ENCODE measurements at places on chromosomes 12 and 14.

DNA sequence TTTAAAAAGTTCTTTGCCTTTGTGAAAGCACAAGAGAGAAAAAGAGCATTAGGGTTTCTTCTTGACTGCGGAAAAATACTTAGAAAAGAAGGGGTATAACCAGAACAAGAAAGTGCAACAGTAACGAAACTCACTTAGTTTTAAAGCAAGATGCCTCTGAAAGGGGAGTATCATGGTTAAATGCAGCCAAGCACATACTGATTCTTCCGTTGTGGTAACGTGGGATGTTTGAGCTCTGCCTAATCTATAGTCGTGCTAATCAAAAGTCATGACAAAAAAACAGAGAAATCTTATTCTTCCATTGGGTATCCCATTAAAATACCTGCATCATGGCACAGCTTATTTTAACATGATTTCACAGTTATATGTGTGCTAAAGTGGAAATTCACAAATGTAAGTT lies 187.8 kb upstream of the LRFN5 start:
- no peak for DNase-seq

GRCh38 chr12:19234981-19235871 lies 105.7 kb downstream of the PLEKHA5 start:
- no peak for DNase-seq

- DNase-seq = no peak
These were observed 933.1 kb upstream of the FBXO33 start for GRCh38 chr14:40365305-40365704.

DNA sequence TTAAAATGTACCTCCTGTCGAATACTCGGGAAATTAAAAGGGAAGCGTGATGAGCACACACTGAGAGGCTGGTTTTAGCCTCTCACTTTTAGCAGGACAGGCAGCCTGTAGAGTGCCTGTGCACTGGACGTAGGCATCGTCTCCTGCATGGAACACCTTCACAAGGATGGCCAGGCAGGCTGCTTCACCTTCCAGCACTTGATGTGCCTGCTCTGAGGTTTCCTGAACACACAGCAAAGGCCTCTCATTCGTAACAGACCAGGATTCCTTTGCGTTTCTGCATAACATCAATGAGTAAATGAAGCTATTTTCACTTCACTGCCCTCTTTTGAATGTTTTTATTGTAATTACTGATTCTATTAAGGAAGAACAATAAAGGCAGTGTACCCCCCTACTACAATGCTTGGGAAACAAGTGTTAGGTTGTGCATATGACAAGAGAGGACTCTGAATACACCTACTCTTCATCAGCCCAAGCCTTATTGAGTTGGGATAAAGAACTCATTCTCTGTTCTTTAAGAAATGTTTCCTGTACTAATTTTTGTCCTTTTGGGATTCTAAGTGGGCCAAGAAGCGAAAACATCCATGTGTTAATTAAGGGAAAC lies 1077.6 kb upstream of the FOXG1 start:
- no peak for DNase-seq

- DNase-seq = no peak
These were observed 9.1 kb downstream of the B4GALNT3 start for GRCh38 chr12:468671-469389.

DNA sequence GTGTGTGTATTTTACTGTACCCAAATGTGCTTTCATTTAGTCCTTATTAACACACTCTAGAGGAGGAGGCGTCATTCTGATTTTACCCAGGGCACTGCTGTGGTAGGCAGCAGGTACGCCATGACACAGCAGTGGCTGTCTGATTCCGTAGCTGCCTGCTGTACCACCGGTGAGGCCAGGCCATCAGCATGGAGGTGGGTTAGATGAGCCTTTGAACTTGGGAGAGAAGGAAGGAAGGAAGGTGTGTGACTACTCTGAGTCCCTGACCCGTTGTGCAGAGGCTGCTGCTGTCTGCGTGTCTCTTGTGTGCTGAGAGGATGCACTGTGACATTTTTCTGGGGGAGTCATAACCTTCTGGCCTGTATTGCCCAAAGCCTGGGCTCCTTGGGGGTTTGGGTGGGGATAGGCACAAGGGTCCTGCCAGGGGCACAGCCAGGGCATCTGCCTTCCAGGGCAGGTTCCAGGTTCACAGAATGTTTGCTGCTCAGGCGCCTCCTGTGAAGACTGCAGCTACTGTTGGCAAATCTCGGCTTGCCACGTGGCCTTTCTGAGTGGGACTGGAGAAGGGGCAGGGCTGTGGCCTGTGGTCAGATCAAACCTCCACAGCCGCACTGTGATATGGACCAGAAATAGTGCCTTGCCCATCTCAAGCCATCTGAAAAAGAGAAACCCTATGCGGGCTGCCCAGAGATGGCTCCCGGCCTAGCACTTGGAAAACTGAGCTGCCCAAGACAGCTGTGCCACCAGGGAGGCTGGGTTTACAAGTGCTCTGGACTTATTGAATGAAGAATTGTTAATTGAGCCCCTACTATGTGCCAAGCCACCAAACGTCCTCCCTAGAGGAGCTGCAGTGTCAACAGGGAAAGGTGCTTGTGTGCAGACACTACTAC lies 47.1 kb downstream of the MLXIP start:
- DNase-seq = no peak

DNA sequence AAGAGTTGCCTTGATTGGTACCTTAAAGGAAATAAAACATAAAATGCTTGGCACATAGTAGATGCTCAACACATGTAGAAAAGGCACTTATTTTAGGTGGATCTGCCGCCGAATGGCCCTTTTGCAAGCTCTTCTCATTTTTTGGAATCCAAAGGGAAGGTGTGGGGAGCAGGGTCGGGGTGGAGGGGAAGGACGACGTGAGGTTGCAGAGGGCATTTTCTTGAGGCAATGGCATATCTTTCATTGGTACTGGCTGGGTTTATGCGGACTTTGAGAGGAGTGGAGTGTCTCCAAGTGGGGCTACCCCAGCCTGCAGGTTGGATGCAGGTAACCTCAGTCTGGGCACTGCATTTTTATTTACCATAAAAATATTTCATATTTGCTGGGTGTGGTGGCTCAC lies 8.1 kb downstream of the RTL1 start:
- DNase-seq = no peak

DNA sequence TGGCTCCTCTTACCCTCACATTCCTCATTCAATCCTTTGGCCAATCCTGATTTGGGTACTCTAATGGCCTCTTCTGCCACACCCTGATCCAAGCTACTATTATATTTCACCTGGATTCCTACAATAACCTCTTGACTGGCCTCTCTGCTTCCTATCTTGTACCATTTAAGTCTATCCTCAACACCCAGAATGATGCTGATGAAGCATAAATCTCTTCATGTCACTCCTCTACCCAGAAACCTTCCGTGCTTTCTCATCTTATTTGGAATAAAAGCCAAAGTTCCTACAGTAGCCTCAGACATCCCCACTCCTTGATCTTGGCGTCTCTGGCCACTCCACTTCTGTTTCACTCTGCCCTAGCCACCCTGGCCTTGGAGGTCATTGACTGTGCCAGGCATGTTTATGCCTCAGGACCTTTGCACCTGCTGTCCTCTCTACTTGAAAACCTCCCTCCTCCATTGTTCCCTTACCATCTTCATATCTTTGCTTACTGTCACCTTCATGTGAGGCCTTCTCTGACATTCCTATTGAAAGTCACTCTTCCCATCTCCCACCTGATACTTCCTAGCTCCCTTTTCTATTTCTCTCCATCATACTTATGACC lies 46.4 kb upstream of the NRXN3 start:
- DNase-seq = no peak

GRCh38 chr12:24226745-24227350 lies 277.4 kb upstream of the SOX5 start:
- DNase-seq = no peak

DNA sequence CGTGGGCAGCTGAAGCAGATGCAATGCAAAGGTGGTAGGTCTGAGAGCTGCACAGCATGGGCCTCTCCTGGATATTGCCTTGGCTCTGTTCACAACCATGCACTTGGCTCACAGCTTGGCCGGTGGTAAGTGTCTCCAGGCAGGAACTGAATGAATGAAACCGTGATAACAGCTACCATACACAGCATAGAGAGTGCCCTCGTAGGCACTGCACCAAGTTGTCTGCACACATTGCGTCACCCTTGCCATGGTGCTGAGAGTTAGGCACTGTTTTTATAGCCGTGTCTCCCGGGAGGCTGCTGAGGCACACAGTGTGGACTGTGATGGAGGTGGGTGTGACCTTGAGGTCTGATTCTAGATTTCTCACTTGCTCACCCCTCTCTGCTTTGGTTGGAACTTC lies 157.6 kb upstream of the VASH1 start:
- DNase-seq = no peak

GRCh38 chr12:19186722-19187661 lies 57.5 kb downstream of the PLEKHA5 start:
- DNase-seq = no peak

DNA sequence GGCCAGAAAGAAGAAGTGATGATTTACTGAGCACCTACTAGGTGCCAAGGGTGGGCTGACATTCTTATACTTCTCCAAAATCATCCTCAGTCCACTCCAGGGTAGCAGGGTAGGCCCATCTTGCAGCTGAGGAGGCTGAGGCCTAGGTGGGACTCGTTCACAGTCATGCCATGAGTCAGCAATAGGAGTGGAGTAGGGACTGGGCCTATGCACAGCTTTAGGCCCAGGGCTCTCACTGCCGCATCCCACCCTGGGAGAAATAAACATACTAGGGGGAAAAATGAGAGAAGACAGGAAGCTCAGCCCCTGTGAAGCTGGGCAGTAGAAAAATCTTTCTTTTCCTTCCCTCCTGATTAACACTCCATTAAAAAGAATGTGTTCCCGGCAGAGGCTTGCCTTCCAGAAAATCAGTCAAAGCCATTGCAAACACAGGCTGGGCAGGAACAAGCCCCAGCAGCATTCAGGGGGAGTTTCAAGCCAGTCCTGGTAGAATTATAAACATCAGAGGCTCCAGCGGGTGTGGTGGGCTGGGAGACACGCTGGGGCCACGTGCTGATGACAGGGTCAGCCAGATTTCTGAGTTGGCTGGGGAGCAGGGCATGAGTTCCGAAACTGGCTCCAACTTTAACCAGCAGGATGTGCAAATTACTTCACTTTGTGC lies 1.8 kb downstream of the HSPB8 start:
- DNase-seq = no peak
